ENCODE measurements at places on chromosomes 11 and 22. TPM values are rescaled to one million over a fixed set of nuclear protein-coding genes. Genes with fewer than 3 reads are reported as not detected.

DNA sequence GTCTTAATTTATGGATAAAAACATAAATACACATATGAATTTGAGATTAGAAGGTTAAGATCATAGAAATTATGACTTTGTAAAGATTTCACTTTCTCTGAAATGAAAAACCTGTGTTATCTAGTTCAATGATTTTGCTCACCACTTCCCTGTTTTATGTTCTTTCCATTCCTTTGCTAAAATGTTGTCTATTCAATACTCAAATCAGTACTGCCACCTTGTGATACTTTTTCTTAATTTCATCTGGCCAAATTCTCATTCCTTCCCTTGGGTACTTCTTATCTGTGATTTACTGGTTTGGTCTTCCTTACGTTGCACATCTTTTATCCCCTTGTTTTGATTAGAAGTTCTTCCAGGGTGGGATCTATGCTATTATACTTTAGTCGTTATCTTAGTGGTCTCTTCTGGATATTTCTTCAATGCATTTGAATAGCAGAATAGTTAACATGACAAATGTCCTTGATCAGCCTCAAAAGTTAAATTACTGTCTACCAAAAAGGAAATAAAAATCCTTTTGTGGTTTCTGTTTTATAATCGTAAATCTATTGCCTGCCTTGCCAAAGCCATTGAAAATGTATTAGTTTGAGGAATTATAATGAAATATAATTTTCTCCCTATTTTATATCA, 197.0 kb downstream of the PGR start:
- peak; percentile 47 for DNase-seq

The MN1 gene
- 9.9 TPM for total RNA-seq

DNA sequence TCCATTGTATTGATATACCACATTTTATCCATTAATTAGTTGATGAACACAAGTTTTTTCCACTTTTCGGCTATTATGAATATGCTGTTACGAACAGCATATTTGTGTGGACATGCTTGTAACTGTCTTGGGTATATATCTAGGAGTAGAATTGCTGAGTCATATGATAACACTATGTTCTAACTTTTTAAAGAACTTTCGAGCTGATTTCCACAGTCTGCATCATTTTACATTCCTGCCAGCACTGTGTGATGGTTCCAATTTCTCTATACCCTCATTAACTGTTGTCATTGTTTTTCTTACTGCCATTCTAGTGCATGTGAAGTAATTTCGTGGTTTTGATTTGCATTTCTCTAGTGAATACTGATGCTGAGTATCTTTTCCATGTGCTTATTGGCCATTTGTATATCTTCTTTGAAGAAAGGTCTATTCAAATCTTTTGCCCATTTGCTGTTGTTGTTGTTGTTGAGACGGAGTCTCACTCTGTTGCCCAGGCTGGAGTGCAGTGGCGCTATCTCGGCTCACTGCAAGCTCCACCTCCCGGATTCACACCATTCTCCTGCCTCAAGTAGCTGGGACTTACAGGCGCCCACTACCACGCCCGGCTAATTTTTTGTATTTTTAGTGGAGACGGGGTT, 7.4 kb upstream of the RCE1 start:
- no peak for DNase-seq

DNA sequence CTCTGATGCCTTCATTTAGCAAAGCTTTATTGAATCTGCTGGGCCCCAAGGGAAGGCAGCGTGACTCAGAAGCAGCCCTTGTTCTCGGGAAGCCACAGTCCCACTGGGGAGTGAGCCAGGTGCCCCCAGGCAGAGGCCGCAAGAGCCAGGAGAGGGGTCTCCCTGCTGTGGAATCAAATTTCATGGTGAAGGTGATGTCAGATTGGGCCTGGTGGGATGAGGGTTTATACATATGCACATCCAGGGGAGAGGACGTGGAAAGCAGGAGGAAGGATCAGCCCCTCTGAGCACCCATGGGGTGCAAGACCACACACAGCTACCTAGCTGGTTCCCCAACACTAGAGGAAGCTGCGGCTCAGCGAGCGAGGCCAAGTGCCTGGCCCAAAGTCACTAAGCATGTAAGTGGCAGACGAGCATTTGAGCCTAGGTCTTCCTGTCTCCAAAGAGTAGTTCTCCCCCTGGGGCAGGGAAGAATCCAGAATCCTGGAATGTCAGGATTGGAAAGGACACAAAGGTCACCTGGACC, 2.0 kb downstream of the SYNGR1 start:
- DNase-seq, result no peak

GRCh38 chr11:62004473-62004872, 37.0 kb upstream of the FTH1 start:
- peak; percentile 52 for DNase-seq

The HTR3A gene
- total RNA-seq, result 0.04 TPM

The ABTB2 gene
- 3.5 TPM for total RNA-seq

The CARD16 gene
- total RNA-seq, result 8.3 TPM

The AASDHPPT gene
- 47.3 TPM for total RNA-seq

The NXPE1 gene
- total RNA-seq, result not detected

DNA sequence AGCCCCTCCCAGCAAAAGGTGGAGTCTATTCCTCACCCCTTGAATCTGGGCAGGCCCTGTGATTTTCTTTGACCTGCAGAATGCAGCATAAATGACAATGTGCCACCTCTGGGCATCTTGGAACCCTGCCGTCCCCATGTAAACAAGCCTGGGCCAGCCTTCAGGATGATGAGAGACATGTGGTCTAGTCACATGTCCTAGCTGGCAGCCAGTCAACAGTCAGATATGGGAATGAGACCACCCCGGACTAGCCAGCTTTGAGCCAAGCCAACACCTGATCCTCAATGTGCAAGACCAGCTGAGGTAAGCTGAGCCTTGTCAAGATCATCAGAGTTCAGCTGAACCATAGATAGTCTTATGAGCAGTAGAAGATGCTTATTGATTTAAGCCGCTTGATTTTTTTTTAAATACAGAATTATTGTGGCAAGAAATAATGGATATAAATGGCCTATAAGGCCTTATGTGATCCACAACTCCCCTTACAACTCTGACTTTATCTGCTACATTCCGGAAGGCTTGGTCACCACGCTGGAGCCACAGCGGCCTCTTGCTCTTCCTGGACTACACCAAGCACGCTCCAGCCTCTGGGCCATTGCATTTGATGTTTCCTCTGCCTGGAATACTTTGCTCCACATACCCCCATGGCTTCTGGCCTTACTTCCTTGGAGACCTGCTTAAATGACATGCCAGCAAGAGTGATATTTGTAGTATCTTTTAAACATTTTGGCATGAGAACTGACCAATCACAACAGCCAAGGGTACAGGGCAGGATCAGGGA, 225.9 kb upstream of the SESN3 start:
- DNase-seq, result peak; percentile 31

DNA sequence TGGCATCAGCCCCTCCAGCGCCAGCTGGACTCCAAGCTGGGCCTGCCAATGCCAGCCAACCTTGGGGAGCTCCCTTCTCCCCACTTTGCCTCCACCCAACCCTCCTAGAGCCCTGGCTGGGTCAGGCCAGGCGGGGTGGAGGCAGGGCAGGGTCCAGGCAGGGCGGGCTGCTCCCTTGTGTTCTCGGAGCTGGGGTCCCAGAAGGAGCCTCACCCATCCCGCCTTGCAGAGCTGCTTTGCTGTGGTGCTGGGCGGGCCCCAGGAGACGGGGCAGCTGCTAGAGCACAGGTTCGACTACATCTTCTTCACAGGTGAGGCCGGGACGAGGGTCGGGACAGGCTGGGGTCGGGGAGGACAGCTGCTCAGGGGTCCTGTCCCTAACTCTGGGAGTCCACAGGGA, 9.4 kb downstream of the ALDH3B1 start:
- DNase-seq, result no peak

DNA sequence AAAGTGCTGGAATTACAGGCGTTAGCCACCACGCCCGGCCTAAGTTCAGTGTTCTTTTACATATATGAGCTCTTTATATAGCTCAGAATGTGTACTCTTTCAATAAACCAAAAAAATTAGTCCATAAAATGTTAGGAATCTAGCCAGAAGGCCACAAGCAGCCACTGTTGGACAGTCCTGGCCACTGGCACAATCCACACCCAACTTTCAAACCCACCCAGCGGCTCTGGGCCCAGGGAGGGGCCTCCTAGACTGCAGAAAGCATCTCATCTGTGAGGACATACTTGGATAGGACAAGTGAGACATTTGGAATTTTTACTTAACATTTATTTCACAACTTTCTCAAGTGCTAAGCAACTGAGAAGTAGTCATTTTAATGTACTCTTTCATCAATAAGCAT, 6.4 kb downstream of the PACSIN2 start:
- peak; percentile 32 for DNase-seq

Data from muscle of leg (tissue), 16 donors.